ENCODE measurements at places on chromosomes 7 and 10.

- no peak for DNase-seq
Observed at GRCh38 chr10:28263136-28263857, 39.6 kb downstream of the MPP7 start.

DNA sequence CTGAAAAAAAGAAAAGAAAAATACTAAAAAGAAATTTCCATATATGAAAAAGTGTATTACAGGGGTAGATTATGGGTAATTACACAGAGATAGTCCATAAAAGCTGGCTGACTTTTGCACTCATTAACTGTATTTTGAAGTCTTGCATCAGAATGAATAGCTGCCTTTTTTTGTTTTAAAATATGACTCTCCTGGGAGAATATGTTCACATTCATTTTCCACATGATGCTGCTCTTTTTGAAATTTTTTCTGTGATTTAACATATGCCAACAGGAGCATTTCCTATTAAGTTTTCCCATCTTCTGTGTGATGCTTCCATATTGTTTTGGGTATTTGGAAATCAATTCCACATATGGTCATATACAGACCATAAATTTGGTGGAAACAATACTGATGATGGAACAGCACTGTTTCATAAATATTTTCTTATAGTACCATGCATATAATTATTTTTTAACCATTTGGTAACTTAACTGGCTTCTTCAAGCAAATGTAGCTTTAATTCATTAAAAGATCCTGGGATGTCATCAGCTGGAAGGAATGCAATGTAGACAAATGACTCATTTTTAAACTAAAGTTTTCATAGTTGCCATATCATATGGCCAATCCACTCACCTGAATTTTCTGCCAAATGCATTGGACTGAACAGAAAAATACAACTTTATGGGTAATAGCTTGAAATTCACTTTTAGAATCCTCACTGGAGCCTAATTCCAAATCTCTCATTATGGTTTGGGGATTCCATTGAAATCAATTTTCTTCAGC is 313.9 kb upstream of the GLI3 start:
- DNase-seq: no peak

GRCh38 chr10:103855852-103856796 is 748 bp upstream of the SH3PXD2A start:
- DNase-seq: no peak

DNA sequence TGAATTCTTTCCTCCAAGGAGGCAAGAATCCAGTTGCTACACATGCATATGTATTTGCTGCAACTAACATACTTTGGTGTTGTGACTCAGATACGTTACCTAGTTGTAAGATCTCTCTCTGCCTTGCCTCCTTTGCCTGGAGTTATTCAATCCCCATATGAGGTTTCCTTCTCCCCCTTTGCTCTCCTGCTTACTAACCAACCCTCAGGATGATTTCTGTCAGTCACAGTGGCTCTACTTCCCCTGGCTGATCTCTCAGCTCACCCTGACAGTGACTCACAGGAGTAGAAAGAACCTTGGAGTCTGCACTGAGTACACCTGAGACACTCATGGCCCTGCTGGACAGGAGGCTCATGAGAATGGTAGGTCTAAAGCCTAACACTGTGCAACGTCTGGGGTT is 92.0 kb downstream of the TMEM106B start:
- no peak for DNase-seq

DNA sequence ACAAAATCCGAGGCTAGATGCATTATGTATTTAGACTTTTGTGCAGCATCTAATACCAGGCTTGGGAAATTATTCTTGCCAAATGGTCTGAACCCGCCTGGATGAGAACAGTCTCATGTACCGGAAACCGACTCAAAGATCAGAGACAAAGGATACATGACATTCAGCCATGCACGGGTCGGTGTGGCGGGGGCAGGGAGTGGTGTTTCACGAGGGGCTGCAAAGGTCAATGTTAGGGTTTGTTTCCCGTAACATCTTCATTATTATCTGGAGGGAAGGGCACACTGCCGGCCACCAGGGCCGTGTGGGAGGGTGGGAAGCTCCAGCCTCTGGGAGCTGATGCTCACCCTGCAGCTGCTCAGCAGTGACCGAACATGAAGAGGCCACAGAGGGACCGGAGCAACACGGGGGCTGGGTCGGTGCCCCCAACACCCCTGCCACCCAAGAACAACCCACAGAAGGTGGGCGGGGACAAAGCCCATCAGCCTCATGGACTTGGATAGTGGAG is 23.1 kb downstream of the CNPY1 start:
- no peak for DNase-seq
